ENCODE measurements at places on chromosomes 7 and 10. TPM values are rescaled to one million over a fixed set of nuclear protein-coding genes. Genes with fewer than 3 reads are reported as not detected.

Gene TET1
- 1.6 TPM for total RNA-seq

Gene WNT2
- not detected for total RNA-seq

Gene KCNIP2
- total RNA-seq = 11.6 TPM

Gene PLEKHS1
- total RNA-seq = 42.0 TPM

Gene CLDN4
- total RNA-seq = 438 TPM

GRCh38 chr10:100909501-100910263, 3.1 kb upstream of the SLF2 start:
- H3K4me3 ChIP-seq = no peak overlapping the region
- no peak for DNase-seq
- no peak overlapping the region for H3K27ac ChIP-seq
- no peaks in the 10 kb centered on the region for H3K36me3 ChIP-seq
- H3K4me1 ChIP-seq = peaks cover 4% of the 10 kb centered on the region
- no peaks in the 10 kb centered on the region for H3K27me3 ChIP-seq

DNA sequence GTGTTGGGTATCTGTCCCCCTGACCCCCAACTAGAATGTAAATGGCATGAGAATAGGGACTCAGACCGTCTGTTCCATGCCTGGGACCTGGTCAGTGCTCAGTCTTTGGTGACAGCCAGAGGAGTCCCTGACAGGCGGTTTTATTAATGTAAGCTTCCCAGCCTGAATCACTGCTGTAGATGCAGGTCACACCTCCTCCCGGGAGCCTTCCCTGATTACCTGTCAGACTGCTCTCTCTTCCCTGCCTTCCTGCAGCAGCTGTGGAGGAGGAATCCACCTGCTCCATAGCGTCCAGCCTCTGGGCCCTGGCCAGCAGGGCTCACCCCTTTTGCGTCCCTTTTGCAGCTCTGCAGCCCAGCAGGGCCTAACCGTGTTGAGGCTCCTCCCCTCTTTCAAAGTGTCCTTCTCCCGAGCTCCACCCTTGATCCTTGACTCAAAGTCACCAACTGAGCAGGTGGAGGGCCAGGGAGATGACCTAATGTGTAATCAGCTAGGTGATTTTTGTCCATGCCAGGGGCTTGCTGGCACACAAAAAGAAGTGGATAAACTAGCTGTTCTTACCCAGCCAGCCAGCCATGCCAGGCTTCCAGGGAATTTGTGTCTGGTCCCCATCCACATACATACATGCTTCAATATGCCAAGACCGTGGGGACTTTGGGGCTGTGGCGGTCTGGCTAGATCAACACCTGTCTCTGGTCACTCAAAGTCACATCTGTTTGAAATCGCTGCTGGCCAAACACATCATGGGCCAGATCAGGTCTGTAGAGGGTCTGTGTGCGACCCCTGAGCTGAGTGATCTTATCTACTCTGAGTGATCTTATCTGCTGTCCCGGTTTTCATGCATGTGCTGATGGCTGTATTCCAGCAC, 195.1 kb downstream of the CCDC3 start:
- H3K4me1 ChIP-seq = no peaks in the 10 kb centered on the region
- H3K36me3 ChIP-seq = no peaks in the 10 kb centered on the region
- H3K4me3 ChIP-seq = no peak overlapping the region
- H3K27me3 ChIP-seq = no peaks in the 10 kb centered on the region

- H3K4me1 ChIP-seq = no peaks in the 10 kb centered on the region
- H3K36me3 ChIP-seq = no peaks in the 10 kb centered on the region
- DNase-seq = no peak
Measured at GRCh38 chr7:124649397-124650014, 116.1 kb downstream of the GPR37 start.

- no peak for DNase-seq
- peaks cover 18% of the 10 kb centered on the region for H3K4me1 ChIP-seq
- H3K27me3 ChIP-seq = no peaks in the 10 kb centered on the region
- H3K4me3 ChIP-seq = no peak overlapping the region
- H3K36me3 ChIP-seq = no peaks in the 10 kb centered on the region
Measured at GRCh38 chr10:61935077-61935476, 33.6 kb downstream of the ARID5B start.

DNA sequence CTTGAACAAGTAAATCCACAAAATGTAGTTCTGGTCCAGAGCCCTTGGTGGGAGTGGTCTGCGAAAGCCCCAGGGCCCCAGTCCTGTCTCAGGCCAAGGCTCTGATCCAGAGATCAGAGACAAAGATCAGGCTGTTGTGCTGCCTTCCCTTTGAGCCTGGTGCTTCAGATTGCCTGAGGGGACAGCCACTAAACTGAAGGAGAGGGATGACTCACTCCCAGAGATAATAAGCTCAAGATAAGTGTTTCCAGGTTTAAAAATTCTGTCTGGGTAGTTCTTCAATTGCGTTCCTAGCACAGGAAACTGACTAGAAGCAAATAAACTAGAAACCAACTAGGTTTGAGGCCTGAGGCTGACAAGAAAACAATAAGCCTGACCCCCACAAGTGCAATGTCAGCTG, 190.2 kb downstream of the RAMP3 start:
- no peaks in the 10 kb centered on the region for H3K4me1 ChIP-seq
- DNase-seq = no peak
- H3K4me3 ChIP-seq = no peak overlapping the region

DNA sequence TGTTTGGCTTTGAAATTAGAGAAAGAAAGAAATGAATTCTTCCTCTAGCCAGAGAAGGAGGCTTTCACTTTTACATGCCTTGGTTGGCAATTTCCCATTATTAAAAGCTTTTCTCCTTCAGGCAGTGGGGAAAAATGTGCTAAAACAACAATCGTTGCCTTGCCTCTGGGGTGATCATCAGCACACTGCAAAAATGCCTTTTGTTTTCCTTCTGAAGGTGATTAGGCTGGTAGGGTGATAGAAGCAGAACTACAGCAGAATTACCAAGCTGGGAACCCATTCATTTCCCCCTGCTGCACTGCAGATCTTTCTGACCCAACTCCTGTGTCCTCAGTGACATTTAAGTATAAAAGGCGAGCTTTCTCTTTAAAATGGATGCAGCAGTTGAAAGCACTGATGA, 22.2 kb downstream of the ANK3 start:
- H3K27me3 ChIP-seq = no peaks in the 10 kb centered on the region
- no peak overlapping the region for H3K4me3 ChIP-seq
- H3K36me3 ChIP-seq = no peaks in the 10 kb centered on the region
- DNase-seq = no peak

GRCh38 chr7:157271315-157271990, 65.4 kb upstream of the DNAJB6 start:
- peak overlapping the region; percentile 55 for H3K27ac ChIP-seq
- H3K4me3 ChIP-seq = no peak overlapping the region
- DNase-seq = no peak
- no peaks in the 10 kb centered on the region for H3K27me3 ChIP-seq

GRCh38 chr10:16570731-16571130, 49.1 kb upstream of the C1QL3 start:
- no peaks in the 10 kb centered on the region for H3K4me1 ChIP-seq
- DNase-seq = no peak
- no peaks in the 10 kb centered on the region for H3K36me3 ChIP-seq

DNA sequence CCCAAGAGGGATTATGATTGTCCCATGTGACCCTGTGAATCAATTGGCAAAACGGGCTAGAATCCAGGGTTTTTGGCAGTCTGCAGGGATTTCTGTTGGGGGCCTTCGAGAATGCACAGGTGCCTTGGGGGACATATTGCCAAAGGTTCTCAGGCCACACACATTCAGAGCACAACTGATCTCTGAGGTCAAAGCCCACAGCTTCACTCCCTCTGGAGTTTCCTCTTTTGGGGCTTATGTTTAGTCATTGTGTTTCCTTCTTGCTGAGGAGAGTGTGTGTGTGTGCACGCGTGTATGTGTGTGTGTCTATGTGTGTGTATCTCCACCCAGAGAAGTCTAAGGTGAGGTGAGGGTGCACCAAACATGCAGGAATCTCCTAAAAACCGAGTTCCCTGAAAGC, 8.8 kb downstream of the PPIF start:
- no peaks in the 10 kb centered on the region for H3K36me3 ChIP-seq
- DNase-seq = peak; percentile 37
- H3K4me3 ChIP-seq = no peak overlapping the region
- no peak overlapping the region for H3K27ac ChIP-seq
- no peaks in the 10 kb centered on the region for H3K27me3 ChIP-seq

DNA sequence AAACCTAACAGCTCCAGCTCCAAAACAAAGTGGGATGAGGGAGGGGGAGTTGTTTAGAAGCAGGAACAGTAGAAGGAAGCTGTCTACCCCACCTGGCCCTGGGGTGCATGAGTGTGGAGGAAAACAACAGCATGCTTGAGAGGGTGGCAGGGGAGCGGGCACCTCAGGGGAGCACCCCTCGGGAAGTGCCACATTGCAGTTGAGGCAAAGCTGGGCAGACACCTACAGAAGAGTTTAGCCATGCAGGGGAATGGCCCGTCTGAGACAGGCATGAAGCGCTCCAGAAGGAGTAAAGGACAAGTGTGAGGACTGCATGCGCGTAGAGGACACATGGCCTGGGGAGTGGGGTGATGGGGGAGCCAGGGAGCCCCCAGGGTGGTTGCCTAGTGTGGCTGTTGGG, 18.1 kb downstream of the CHAT start:
- no peaks in the 10 kb centered on the region for H3K4me1 ChIP-seq
- H3K27me3 ChIP-seq = no peaks in the 10 kb centered on the region
- no peak overlapping the region for H3K27ac ChIP-seq
- no peaks in the 10 kb centered on the region for H3K36me3 ChIP-seq
- no peak for DNase-seq
- no peak overlapping the region for H3K4me3 ChIP-seq

- no peaks in the 10 kb centered on the region for H3K36me3 ChIP-seq
- H3K4me3 ChIP-seq = no peak overlapping the region
- no peaks in the 10 kb centered on the region for H3K4me1 ChIP-seq
- H3K27ac ChIP-seq = no peak overlapping the region
Measured at GRCh38 chr10:77763453-77764430, 126.1 kb upstream of the KCNMA1 start.

DNA sequence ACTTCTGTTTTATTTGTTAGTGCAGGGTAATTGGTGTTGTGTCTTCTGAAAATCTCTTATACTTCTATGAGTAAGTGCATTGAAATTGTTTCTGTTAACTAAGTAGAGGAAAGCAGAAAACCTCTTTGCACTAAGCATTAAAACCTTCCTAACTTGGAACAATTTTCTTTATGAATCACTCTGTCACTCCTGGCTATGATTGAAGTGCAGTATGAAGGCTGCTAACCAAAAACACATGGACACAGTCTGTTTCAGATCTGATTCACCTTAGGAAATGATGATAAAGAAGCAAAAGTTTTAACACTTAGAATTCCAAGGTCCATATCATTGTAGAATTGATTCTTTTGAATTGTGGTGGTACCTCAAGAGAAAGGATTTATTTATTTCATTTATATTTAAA, 41.9 kb downstream of the MET start:
- no peak overlapping the region for H3K4me3 ChIP-seq
- H3K27me3 ChIP-seq = no peaks in the 10 kb centered on the region
- H3K27ac ChIP-seq = no peak overlapping the region

GRCh38 chr10:100928039-100928438, 15.3 kb downstream of the SLF2 start:
- H3K27me3 ChIP-seq = no peaks in the 10 kb centered on the region
- H3K27ac ChIP-seq = no peak overlapping the region
- no peaks in the 10 kb centered on the region for H3K36me3 ChIP-seq
- DNase-seq = no peak

GRCh38 chr10:44978570-44979280, at the start of gene DEPP1:
Gene DEPP1, minus strand, starts transcription at chr10:44978809. Its CDS starts 779 bp downstream, at chr10:44978030.
- H3K27me3 ChIP-seq = no peaks in the 10 kb centered on the region
- no peaks in the 10 kb centered on the region for H3K36me3 ChIP-seq
- H3K4me1 ChIP-seq = peaks cover 58% of the 10 kb centered on the region

GRCh38 chr7:13982940-13983677, 6.4 kb downstream of the ETV1 start:
- H3K4me3 ChIP-seq = no peak overlapping the region
- no peaks in the 10 kb centered on the region for H3K27me3 ChIP-seq
- no peak overlapping the region for H3K27ac ChIP-seq
- no peak for DNase-seq
